Osteocyte (in vitro differentiated cells): ENCODE measurements at places on chromosomes 11 and 22.

GRCh38 chr11:109378034-109378433 is 44.0 kb upstream of the C11orf87 start:
- DNase-seq = no peak

DNA sequence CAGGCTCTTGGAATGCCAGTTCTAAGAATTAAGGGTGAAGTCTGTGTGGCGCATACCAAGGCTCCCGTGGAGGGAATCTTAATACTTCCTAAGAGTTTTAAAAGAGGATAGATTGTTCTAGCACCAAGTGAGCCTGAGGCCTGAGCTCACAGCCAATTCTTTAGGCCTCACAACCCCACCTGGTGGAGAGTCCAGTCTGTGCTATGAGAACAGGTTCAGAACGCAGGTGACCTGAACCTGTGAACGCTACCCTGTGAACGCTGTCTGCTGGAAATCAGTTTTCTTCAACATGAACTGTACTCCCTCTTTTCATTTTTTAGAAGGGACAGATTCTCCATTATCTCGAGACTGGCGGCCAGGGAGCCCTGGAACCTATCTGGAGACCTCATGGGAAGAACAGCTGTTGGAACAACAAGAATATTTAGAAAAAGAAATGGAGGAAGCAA is 43.2 kb upstream of the DLAT start:
- DNase-seq = no peak

GRCh38 chr22:49239264-49240015 is 588.2 kb downstream of the BRD1 start:
- peak; percentile 77 for DNase-seq

- no peak for DNase-seq
Measured at GRCh38 chr22:17710023-17710422, 64.2 kb downstream of the BID start.

DNA sequence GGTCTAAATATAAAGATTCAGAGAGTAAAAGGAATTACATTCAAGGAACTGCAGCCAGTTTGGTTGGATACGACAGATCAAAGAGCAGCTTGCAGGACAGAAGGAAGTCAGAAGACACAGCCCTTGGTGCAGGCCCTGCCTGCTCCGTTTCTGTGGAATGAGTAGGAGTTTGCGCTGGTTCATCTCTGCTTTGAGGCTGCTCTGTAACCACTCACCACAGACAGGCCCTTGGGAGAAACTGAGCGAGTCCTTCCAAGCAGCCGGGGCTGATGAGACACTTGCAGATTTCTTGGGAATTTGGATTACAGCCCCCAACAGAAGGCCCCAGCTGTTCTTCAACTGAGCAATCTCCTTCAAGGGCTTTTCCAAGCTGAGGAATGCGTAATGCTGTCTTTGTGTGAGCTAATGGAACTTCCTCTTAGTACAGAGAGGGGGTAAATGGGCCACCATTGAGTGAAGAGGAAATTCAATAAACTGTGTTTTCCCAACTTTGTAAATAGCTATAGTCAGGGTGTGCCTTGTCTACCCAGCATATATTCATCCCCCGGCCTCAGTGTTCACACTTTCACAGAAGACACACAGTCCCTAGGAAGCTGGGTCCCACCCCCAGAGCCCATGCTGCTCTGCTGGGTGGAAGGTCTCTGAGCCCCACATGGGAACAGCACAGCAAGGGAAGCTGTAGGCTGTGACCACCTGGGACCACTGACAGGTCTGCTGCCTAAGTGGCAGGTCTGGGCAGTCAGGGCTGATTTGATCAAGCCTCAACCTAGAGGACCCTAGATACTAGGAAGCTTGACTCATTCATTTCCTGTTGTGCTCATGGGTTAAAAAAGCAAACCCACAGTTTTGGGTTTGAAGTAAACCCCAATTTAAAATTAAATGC is 16.6 kb downstream of the IL10RA start:
- DNase-seq = no peak

- no peak for DNase-seq
Measured at GRCh38 chr11:13354335-13354734, 76.7 kb downstream of the BMAL1 start.

- DNase-seq = no peak
Measured at GRCh38 chr11:45285930-45286632, at the start of gene SYT13. TSS of gene SYT13 (minus strand) at chr11:45286341. CDS start at chr11:45286207, 134 bp downstream.

DNA sequence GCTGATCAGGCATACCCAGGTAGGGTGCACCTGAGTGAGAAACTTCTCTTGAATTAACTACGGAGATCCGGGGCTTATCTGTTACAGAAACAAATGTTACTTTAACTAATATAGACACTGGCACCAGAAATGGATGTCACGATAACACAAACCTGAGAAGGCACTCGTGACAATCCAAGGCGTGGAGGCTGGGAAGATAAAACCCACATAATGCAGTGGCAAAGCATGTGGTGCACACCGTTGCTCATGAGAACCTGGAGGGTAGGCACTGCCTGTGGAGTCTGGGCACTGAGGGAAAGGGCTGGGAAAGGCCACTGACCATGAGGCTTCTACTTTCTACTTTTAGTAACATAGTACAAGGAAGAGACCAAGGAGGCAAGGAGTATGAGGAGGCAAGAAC is 22.6 kb downstream of the SLC22A12 start:
- no peak for DNase-seq

DNA sequence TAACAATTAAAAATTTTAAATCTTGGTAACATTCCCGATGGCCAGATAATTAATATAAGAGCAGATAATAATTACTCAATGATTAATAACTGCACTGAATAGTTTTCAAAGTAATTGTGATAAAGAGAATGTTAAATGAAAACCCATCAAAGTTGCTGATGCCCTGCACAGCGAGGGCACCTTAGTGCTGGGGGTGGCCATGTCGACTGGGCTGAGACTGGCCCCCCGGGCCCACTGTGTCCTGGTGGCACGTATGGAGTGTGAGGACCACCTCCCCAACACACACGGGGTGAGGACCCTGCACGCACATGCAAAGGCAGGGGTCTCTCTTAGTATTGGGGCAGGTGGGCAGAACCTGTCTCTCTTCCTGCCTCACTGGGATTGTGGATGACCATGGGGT is 15.1 kb upstream of the CCDC188 start:
- no peak for DNase-seq

DNA sequence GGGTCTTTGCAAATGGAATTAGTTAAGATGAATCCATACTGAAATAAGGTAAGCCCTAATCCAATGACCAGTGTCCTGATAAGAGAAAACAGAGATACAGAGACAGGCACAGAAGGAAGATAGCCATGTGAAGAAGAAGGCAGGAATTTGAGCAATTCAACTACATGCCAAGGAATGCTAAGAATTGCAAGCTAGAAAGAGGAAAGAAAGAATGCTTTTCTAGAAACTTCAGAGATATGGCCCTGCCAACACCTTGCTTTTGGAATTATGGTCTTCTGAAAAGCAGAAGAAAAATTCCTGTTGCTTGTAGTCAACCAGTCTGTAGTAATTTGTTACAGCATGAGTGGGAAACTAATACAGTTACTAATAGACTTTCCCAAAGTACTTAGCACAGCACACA is 111.3 kb downstream of the SLC17A6 start:
- no peak for DNase-seq

GRCh38 chr22:38196791-38197419 is 4.9 kb upstream of the MAFF start:
- no peak for DNase-seq

DNA sequence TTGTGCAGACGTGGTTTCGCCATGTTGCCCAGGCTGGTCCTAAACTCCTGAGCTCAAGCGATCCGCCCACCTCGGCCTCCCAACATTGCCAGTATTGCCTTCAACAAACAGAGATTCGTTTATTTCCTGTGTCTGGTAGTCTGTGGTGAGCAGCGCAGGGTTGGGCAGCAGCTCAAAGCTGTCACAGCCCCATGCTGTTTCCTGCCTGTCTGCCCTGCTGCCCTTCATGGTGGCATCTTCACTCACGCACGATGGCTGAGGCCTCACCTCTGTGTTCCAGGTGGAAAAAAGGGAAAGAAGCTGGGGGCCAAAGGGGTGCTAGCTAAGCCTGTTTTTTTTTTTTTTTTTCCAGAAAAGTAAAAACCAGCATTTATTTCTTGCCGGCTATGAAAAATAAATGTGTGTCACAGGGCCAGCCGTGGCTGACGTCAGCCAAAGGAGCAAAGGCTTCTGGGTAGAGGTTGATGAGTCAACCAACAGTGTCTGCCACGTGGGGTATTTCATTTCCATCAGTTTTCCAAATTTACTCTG is 28.8 kb downstream of the TBC1D22A start:
- no peak for DNase-seq

DNA sequence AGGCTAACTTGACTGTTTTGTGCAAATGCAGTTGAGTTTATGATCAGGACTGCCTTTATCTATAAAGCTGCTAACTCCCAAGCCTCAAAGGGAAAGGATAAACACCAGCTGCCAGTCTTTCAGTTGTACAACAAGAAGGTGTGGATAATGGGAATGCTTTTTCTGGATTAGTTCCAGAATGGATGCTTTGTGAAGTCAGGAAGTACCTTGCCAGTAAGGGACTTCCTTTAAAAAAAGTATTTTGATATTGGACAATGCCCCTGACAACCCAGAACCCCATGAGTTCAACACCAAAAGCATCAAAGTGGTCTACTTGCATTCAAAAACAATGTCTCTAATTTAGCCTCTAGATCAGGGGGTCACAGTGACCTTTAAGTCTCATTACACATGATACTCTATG is 32.0 kb downstream of the OR5A2 start:
- no peak for DNase-seq

- no peak for DNase-seq
Measured at GRCh38 chr11:118086913-118087768, at the start of gene SMIM35. TSS of gene SMIM35 (minus strand) at chr11:118086963. CDS start at chr11:118086757, 206 bp downstream.

DNA sequence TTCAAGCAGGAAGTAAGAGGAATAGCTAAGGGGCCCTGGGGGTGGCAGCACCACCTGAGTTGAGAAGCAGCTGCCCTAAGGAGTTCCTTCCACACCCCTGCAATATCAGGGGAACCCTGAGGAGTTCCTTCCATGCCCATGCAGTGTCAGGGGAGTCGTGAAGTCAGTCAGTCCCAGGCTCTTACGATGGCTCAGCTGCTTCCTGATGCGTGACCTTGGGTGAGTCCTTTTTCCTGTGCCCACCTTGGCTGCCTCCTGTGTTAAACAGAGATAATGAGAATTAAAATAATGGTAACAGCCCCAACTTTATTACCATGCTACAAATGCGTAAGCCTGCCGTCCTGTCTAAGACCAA is 181.1 kb downstream of the MIAT start:
- DNase-seq = no peak

GRCh38 chr11:109730669-109731068 is 308.7 kb downstream of the C11orf87 start:
- no peak for DNase-seq

DNA sequence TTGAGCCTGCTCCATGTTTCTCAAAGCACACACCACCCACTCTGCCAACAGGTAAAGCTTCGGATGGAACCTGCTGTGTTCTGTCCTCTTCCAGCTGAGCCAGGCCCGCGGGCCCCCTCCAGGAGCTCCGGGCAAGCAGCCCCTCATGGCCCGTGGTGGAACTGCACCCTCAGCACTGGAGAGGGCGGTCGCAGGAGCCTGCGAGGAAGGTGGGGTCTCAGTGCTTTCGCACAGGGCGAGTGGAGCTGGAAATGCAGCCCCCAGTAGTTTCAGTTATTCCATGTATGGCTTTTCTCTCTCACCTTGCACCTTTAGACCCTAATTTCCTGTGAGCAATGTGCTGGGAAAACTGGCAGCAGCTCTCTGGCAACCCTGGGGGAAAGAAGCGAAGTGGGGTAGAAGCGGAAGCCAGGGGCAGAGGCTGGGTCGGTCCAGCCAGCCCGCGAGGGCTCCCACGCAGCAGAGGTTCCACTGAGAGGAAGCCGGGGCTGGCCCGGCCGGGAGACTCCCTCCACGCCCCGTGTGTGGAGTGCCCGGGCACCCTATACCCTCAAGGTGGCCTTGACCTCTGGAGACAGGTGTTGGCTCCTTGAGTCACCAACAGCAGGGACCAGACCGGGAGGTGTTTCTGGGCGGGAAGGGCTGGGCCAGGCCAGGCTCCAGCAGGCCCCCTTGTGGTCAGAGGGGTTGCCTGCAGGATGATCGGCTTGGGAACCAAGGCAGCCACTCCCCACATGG is 119.9 kb upstream of the TMEM45B start:
- DNase-seq = peak; percentile 84

GRCh38 chr11:14669958-14670357 is 26.4 kb downstream of the PDE3B start:
- DNase-seq = no peak

DNA sequence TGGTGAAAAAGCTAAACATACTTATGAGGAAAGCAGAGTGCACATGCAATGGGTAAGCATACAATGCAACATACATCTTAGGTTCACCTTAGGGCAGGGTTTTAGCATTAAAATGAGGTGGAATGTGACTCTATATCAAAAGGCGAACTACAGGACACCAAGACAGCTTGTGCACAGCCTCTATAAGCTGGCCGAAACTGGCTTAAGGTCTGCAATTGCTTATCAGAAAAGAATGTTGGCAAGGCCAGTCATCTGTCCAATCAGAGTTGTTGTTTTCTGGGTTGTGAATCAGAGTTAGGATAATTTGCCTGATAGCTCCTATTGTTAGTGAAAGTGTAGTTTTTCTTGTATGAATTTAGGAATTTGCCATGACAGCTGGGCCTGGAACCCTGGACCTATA is 76.5 kb downstream of the LRRC4C start:
- DNase-seq = no peak

DNA sequence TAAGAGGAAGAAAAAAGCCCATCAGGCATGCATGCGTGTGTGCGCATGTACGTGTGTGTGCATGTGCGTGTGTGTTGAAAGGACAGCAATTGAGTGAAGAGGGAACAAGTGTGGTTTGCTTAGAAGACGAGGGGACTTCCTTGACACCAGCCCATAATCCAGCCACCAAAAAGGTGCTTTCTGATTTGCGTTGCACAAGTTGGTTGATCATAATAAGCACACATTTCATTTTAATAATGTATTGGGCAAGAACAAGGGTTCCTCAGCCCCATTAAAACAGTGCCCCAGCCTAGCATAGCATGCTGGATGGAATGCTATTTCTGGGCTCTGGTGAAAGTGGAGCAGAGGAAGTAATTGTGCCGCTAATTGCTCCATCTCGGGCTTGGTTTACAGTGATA is 493.2 kb downstream of the MIAT start:
- DNase-seq = no peak

DNA sequence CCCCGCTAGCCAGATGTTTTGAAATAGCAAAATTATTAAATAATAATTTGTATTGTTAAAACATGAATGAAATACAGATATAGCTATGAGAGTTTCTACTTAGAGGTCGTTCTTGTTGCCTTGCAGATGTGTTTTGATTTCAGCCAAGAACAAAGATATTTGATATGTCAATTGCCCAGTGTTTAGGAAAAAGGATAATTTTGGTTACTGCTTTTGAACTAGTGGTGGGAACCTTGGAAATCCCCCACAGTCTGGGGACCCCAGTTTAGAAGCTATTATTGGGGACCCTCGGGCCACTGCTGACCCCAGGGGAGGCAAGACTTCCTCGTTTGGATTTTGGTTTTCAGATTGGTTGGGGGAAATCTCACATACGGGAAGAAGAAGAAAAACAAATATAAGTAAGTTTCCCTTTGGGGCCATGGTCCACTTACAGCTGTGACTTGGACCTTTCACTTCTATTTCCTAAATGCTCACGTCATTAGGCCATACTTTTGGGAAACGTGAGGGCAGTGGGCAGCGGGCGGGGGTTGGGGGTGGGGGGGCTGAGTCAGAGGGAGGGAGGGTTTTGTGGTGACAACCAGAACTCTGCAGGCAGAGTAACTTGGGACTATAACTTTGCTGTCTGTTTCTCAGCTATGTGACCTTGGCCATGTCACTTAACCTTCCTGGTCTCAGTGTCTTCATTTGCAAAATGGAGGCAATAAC is 37.0 kb downstream of the LDLRAD3 start:
- no peak for DNase-seq

- DNase-seq = peak; percentile 87
Measured at GRCh38 chr22:18031695-18032454, 7.5 kb upstream of the MICAL3 start.
